ENCODE measurements at places on chromosomes 5 and 9.

- no peak for DNase-seq
These were observed 43.6 kb upstream of the CACNA1B start for GRCh38 chr9:137833721-137834613.

DNA sequence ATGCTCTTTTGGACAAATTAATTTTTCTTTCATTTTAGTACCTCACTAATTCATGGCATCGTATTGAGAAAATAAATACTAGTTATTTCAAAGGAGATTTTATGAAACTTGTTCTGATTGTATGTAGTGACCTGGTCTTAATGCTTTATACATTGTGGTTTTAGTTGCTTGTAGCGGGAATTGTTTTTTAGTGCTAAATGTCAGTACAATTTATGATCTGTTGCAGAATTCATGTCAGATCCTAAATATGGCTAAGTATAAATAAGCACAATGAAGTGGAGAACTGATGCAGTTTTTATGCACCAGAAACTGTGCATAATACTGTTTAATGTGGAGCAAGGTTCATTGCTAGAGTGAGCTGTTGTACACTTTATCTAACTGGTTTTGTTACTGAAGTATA, 308.8 kb downstream of the PJA2 start:
- DNase-seq = no peak

DNA sequence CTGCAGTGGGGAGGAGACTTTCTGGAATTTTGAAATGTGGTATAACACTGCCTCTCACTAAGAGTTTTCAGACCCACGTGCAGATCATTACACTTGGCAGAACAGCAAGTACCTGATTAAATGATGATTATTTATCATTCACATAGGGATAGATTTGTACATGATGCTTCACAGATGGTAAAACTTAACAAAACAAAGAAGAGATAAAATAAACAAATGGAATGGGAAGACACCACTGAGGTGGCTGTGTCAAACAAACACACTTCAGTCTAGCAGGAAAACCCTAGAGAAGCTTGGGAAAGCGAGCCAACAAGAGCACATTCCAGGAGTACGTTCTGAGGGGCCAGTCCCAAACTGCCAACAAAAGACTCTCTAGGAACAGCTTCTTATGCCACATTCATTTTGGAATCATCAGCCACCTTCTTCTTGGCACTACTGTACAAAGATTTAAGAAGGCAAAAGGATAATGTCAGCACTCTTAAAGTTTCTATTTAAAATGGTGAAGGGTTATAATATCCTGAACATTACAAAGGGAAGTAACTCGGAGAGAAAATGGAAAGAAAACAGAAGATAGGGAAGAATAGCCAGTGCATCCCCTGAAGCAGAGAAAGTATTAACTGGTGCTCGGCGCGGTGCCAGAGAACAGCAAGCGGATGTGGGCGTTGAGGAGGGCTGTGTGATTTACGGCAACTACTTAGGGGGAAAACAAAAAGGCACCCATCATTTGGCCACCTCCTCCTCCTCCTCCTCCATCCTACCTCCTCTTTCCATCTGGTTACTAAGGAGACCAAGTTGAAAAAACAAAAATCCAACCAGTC, 1.6 kb downstream of the MED27 start:
- no peak for DNase-seq

DNA sequence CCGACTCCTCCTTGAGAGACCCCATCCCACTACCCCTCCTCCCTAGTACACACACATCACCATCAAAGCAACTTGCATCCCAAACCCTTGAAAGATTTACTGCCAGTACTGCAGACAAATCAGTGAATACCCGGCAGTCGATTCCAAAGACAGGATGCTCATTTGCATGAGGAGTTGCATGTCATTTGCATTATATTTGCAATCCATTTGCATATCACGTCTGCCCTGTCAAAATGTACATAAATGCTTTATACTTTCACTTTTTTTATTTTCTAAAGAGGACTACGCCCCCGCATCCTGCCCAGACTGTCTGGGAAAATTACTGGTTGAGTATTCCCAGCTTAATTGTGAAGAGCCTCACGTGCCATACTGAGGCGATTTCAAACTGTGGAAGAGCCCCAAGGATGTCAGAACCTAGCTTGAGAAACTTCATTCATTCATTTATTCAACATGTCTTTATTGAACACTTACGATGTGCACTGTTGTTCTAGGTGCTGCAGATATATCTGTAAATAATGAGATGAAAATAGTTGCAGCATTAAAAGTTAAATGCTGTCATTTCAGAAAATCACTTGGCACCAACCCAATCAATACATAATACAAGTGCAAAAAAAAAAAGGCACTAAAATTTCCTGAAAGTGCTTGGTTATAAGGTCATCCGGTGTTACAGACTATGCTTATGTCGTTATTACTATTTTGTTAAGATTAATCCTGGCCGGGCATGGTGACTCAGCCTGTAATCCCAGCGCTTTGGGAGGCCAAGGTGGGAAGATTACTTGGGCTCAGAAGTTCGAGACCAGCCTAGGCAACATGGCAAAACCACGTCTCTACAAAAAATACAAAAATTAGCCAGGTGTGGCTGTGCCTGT, 17.2 kb upstream of the SIL1 start:
- DNase-seq = no peak

- DNase-seq = no peak
These were observed 20.3 kb downstream of the QSOX2 start for GRCh38 chr9:136225366-136225747.

GRCh38 chr5:150532996-150533395, 25.1 kb downstream of the NDST1 start:
- DNase-seq = no peak

DNA sequence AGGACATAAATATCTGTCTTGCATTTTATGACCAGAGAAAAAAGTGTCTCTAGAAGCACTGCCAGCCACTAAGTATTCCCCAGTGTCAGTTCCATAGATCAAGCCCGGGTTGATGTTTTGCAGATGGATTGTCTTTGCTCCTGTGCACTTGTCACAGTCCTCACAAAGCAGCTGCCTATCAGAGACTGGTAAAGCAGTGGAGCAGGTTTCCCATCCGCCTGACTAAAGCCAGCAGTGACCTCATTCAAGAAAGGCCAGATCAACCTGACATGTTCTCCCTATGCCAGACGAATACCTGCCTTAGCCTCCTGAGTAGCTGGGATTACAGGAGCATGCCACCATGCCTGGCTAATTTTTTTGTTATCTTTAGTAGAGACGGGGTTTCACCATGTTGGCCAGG, 26.8 kb upstream of the GARNL3 start:
- no peak for DNase-seq

- no peak for DNase-seq
These were observed 65.9 kb downstream of the ITGA1 start for GRCh38 chr5:52853650-52854049.

- DNase-seq = no peak
These were observed 30.5 kb upstream of the MSX2 start for GRCh38 chr5:174693697-174694385.

GRCh38 chr5:100852988-100853449, 50.1 kb downstream of the ST8SIA4 start:
- DNase-seq = no peak

DNA sequence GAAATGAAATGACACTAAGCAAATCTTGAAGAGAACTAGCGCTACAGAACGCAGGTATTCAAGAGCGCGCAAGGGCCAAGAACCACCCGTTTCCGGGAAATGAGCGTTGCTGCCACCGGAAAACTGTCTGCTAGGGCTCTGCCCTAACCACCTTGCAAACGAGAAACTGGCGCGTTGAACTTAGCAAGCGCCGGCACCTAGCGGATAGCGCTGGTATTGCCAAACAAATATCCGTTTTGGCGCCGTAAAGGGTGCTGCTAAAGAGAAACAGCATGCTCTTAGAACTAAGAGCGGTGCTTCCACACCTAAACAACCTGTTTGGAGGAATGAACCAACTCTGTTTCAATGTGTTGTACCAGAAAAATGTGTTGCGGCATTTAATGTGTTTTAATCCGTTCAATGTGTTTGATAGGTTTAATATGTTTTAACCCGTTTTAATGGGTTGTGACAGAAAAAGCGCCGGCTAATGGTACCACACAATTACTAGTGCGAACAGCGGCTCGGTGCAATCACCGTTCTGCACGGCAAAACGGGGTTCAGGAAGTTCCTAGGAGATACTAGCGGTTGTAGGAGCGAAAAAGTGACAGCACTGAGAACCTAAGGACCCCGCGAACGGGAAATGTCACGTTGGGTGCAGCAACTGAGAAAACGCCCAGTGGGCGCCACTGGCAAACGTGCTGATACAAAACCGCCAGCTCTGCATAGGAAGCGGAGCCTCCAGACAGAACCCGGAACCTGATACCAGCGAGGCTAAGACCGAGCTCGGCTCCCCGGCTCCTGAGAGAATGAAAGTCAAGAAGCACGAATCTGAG, at the start of gene ANXA2R:
Gene ANXA2R (minus strand): TSS at position 33 of the 812 bp plus-strand sequence. CDS start 273 bp downstream, outside the sequence.
- DNase-seq = no peak

- DNase-seq = no peak
These were observed 457.3 kb downstream of the RAB3C start for GRCh38 chr5:59040024-59040803.

DNA sequence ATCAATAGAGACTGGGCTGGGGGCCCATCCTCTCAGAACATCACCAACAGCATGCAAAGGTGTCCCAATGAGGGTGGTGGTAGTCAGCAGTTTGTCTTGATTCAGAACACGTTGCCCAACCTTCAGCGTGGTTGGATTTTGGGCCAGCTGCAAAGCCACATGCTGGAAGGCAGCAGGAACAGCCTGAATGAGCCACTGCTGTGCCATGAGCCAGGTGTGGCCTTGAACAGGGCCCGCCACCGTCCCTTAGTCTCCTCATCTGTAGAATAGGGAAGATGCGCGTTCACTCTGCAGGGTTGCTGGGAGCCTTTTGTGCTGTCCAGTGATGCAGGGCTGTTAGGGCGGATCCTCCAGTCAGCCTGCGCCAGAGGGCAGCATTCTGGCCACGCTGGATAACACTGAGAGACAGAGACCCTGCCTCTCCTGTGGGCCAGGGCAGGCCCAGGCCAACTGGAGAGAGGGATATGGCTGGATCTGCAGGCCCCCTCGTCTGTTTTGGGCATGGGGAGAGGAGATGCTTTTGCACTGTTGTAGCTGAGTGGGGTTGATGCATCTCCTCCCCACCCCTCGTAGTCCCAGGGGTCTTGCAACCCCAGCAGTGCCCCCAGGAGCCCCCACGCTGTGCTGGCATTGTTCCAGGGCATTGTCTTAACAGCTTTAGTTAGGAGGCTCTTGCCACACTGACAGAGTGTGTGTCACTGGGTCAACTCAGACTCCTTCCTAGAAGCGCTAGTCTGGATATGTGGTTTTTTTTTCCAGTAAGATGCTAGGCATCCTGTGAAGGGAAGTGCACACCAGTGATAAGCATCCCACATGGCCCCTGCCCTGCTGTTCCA, 42.1 kb downstream of the SLC46A2 start:
- no peak for DNase-seq

DNA sequence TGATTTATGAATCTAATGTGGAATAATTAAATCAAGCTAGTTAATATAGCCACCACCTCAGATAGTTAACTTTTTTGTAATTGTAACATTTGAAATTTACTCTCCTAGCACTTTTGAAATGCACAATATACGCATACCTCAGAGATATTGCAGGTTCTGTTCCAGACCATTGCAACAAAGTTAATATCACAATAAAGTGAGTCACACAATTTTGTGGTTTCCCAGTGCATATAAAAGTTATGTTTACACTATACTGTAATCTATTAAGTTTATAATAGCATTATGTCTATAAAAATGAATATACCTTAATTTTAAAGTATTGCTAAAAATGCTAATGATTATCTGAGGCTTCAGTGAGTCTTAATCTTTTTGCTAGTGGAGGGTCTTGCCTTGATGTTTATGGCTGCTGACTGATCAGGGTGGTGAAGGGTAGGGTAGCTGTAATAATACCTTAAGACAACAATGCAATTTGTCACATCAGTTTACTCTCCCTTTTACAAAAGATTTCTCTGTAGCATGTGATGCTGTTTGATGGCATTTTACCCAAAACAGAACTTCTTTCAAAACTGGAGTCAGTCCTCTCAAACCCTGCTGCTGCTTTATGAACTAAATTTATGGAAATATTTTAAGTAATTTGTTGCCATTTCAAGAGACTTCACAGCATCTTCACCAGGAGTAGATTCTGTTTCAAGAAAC, 235.1 kb upstream of the ADAMTSL1 start:
- no peak for DNase-seq

DNA sequence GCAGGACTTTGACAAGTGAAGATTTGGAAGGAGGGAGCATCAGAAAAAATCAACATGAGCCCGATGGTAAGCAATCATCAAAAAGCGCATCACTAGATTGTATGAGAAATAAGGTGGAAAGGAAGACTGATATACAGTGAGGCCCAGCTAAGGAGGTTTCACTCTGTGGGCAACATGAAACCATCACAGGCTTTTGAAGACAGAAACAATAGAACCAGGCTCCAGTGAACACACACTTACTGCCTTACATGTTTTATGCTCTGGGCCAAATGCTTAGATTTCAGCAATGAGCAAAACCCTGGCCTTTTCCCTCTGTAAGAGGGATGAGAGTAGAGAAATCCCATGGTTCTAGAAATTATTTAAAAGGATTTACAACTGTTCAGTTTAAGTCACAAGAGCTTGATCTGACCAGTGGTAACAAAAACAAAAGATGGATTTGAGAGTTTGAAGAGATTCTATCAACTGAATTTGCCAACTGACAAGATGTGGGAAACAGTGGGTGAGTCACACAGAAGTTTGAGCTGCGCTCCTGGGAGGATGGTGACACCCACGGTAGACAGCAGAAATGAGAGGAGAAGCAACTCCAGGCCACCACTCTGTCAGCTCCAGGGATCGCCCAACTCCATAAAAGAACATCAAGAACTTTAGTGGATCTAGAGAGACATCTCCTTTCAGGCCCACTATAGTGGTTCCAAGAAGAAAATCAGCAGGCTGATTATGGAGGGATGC, 261.8 kb downstream of the MCTP1 start:
- no peak for DNase-seq

DNA sequence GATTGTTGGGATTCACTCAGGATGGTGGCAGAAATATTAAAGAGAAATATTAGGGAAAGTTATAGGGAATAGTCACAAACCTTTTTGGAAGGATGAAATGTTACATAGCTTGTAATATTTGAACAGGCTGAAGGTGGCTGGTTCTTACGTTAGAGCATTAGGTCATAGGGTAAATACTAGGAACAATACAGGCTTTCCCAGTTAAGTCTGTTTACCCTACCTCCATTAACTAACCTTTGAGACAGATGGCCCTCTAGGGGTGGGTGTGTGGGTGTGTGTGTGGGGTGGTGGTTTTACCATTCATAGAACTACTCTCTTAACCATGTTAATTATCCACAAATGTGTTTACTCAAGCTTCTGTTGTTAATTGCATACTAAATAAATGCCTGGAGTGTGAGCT, 94.3 kb upstream of the STK32A start:
- no peak for DNase-seq

GRCh38 chr9:90979639-90980038, 178.0 kb downstream of the SYK start:
- no peak for DNase-seq

- no peak for DNase-seq
These were observed at the start of gene HMMR for GRCh38 chr5:163460562-163461171. Gene HMMR, plus strand, starts transcription at chr5:163460632. Its CDS starts 61 bp downstream, at chr5:163460693.

- no peak for DNase-seq
These were observed 62.9 kb downstream of the GADD45G start for GRCh38 chr9:89667726-89668125.

- DNase-seq = no peak
These were observed 8.7 kb upstream of the TRPC7 start for GRCh38 chr5:136374003-136374402.

GRCh38 chr9:36433386-36433785, 33.3 kb upstream of the RNF38 start:
- no peak for DNase-seq
